T-helper 1 cell (primary cell): ENCODE measurements at places on chromosomes 12 and 14.

DNA sequence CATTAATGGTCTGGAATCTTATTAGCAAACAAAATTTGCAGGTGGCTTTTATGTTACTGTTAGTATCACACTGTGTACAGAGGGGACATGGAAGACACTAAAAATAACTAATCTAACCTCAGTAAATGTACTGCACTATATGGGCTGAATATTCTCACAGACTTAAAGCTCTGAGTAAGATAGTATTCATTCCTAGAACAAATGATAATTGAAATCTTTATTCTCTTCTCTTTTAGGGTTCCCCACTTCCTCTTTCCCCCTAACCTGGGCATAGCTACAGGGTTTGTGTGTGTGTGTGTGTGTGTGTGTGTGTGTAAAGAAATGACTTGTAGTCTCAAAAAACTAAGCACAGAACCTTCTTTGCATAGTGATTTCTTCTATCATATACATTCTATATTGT is 21.4 kb upstream of the HECTD1 start:
- DNase-seq = no peak

DNA sequence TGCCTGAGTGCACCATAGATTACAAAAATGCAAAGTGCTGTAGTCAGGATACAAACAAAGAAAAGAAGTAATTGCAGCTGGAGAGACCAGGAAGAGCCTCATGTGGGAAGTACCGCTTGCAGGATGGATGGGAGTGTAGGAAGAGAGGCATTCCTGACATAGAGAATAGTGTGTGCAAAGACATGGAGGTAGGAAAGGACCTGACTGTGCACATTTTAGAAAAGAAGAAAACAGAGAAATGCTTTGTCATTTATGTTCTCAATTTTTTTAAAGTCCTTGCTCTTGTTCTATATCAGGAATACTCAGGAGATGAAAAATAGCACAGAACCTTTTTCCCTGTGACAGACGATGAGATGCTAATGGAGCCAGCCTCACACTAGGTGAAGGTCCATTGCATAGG is 358.7 kb upstream of the TMPO start:
- DNase-seq = no peak

GRCh38 chr12:18483698-18484325 is 222.5 kb downstream of the PIK3C2G start:
- DNase-seq = no peak

DNA sequence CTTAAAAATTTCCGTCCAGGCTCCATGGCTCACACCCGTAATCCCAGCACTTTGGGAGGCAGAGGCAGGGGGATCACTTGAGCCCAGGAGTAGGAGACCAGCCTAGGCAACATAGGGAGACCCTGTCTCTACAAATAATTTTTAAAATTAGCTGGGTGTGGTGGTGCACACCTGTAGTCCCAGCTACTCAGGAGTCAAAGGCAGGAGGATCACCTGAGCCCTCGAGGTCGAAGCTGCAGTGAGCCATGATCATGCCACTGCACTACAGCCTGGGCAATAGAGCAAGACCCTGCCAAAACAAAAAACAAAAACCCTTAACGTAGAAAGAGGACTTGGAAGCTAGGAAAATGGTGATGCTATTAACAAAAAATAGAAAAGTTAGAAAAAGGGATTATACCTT is 2.0 kb upstream of the HECTD1 start:
- DNase-seq = no peak

DNA sequence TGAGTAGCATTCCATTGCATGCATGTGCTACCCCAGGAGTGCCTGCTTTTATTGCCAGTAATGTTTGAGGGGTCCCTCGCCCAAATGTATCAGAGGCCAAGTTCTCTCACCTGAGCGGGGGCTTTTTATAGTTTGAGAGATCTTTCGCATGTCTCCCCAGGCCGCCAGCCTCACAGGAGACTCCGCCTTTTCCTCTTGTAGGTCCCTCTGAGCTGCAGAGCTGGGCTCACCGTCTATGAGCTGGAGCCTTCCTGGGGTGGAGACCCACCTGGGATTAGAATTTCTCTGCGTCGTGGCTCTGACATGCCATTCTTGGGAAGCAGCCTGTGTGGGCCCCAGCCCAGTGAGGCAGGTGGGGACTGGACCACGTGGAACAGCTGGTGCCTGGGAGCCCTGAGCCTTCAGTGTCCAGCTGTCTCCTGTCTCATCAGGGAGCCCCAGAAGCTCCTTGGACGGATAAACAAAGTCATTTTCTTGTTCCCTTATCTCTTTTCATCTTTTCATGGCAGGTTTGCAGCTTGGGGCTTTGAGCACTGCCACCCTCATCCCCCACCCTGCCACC is 261.7 kb upstream of the CRY1 start:
- DNase-seq = no peak

GRCh38 chr14:74586681-74587362 is 25.2 kb downstream of the LTBP2 start:
- no peak for DNase-seq

- DNase-seq = no peak
Measured at GRCh38 chr14:92460916-92461579, 52.5 kb upstream of the RIN3 start.
